ENCODE measurements at places on chromosomes 5 and 9.

DNA sequence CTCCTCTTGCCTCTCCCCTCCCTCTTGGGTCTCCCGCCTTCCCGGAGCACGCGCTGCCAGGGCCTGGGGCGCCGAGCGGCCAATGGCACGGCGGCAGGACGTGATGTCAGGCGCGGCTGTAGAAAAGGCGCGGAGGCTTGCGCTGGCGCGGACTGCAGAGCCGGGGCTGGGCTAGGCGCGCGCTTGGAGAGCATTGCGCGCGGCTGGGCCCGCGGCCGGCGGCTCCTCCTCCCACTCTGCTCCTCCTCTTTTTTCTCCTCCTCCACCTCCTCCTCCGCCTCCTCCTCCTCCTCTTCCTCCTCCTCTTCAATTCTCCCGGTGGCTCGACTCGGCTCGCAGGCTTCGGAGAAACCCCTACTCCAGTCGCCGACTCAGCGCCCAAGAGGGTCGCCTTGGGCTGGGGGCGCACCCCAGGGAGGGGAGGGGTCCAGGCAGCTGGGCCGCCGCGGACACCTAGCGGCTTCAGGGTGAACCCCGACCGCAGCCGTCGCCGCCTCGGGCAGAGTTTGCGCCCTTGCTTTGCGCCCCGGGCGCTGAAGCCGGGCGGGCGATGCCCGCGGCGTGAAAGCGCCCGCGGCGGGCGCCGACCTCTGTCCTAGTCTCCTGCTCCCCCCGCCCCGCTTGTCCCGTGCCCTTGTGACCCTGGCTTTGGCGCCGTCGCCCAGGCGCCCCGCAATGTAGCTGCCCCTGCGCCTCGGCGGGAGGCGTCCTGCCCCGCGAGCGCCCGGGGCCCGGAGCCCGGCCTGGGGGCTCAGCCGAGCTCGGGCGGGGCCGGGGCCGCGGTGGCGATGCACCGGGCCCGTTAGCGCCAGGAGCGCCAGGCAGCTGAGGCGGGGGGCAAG is at the start of gene LHX2:
LHX2 (plus strand) TSS at position 309 of the 842 bp plus-strand sequence. CDS start 581 bp downstream, outside the sequence.
- DNase-seq: peak; percentile 81

GRCh38 chr9:130359819-130360218 is 84.9 kb upstream of the ASS1 start:
- DNase-seq: no peak

DNA sequence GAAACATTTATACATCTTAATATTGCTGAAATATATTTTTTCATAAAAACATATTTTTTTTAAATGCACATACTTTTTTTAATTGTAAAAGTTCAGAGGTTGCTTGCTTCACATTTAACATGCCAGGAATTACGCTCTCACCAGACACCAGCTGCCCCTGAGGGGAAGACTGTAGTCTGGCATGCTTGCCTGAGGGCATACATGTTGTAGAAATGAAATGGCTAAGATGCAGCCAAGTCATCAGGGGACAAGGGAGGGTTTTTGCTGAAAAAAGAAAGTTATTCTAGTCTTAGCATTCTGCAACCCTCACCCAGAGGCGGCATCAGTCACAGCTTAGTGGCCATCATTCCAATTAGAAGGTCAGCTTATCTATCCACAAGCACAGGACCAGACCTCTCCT is 426.7 kb upstream of the FTMT start:
- DNase-seq: no peak

DNA sequence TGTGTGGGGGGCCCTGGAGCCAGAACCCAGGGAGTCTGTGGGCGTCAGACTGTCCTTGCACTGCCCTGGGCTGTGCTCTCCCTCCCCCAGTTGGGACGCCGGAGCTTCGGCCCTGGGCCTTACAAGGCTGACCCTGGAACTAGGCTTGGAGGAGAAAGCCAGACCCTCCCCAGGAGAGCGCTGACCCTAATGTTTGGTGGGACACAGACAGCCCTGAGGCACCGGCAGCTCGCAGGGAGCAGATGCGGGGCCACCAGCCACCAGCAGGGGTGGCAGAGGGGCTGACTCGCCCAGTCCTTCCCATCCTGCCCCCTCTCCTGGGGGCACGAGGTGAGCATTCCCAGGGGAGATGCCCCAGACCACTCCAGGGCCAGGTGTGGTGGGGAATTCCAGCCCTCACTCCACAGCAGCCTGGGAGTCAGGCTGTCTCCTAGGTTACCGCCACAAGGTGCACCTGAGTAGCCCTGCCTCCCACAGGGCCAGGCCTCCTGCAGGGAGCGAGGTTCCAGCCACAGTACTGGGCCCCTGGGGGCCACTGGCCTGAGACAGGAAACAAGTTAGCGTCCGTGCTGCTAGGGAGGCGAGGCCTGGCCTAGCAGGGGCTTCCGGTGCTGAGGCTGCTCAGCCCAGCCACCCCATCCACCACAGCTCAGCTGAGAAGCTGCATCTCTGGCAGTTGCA is 134.6 kb downstream of the OLFM1 start:
- DNase-seq: peak; percentile 46

- no peak for DNase-seq
Observed at GRCh38 chr5:56168066-56168478, 65.1 kb downstream of the ANKRD55 start.

GRCh38 chr5:98917433-98917832 is 11.4 kb downstream of the CHD1 start:
- DNase-seq: no peak

- DNase-seq: no peak
Observed at GRCh38 chr9:6305954-6306563, 22.1 kb upstream of the TPD52L3 start.

DNA sequence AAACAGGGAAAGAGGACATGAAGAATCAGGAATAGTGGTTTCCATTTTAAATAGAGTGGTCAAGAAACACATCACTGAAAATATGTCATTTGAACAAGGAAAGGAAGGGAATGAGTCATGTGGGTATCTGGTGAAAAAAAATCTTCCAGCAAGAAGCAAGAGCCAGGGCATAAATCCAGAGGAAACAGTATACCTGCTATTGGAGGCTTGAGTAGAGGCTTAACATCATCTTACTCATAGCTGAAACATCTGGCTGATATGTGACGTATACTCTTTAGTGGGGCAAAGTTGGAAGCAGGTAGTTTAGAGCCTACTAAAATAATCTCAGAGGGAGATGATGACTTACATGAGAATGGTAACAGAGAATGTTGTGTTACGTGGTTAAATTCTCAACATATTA is 517.2 kb downstream of the CAAP1 start:
- DNase-seq: no peak

DNA sequence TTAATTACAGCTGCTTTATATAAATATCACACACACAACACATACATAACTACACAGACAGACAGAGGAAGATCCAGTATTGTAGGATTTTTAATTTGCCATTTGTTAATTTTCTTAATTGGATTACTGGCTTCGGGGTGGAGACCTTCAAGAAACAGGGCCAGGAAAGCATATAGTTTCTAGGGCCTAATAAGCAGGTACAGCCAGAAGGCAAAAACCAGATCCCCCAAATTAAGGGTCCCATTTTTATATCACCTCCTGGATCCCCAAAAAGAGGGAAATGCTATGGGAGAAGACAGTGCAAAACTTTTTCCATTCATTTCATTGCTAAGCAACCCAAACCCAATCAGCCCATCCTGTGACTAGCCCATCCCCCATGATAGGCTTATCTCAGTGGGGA is 373.3 kb upstream of the FAM174A start:
- DNase-seq: no peak

GRCh38 chr5:34511481-34511880 is 144.6 kb upstream of the RAI14 start:
- no peak for DNase-seq

DNA sequence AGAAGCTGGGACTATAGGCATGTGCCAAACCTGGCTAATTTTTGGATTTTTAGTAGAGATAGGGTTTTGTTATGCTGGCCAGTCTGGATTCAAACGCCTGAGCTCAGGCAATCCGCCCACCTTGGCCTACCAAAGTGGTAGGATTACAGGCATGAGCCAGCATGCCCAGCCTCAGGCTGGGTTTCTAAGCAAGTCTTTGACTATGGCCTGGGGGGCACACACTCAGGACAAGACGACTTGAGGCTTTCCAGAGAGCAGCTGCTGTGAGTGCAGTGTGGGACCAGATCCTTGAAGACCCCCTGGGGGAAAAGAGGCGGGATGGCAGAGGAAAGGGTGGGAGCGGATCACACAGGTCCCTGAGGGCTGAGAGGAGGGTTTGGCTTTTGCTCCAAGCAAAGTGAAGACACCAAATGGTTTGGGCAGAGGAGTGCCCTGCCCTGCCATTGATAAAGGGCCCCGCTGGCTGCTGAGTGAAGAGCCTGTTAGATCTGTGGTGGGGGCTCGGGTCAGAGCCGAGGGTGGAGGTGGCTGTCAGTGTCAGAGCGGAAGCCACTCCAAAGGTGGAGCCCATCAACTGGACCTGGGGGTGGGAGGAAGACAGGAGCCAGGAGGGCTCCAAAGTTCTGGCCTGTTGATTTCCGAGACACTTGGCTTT is 46.8 kb upstream of the FUBP3 start:
- no peak for DNase-seq

- no peak for DNase-seq
Observed at GRCh38 chr5:54739371-54739770, 221.8 kb downstream of the SNX18 start.

DNA sequence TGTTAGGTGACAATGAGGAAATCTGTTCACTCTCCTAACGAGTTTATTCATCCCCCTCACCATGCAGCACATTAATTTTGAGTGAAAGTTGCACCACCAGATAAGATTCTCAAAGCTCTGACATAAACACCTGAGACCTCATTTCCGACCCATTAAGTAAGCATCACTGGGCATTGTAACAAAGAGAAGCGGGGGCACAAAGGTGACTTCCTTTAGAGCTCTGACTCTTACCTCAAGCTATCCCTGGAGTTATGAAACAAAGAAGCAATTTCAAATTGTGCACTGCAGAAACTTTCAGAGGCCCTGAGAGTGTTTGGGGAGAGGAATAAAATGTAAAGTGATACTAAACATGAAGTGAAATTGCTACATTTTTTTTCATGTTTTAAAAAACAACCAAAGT is 29.5 kb downstream of the C5orf15 start:
- no peak for DNase-seq

DNA sequence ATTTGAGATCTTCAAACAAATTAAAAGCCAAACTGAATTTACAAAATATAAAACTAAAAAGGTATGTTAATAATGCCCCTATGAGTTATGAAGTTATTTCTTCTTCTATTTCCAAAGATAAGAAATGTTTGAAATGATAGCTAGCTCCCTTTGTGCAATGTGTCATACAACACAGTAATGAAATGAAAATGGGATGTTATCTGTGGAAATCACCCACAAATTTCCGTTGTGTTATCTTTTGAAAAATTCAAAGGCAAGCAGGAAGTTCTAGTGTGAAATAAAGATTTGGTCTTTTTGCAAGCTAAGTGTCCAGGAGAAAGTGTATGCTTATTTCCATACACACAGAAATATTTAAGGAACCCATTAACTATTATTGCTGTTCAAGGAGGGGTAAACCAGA is 375.3 kb upstream of the PRR16 start:
- no peak for DNase-seq

DNA sequence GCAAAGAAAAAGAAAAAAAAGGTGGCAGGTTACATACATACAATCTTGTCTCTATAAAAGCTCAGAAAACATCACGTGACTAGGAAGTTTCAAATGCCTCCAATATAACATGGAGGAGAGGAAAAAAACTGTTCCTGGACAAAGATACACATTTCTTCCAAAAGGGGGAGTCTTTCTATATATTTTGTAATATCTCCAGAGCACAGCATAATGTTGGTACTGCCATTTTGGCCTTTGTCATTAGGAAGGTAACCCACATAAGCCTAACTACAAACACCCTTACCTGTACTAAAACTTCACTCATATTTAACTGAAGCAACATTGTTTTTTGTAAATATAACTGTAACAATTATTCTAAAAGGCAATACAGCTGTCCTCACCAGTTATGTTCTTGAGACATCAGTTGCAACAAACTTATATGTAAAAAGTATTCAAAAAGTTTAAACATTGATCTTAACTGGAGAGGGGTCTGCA is 1.2 kb upstream of the BTF3 start:
- no peak for DNase-seq

DNA sequence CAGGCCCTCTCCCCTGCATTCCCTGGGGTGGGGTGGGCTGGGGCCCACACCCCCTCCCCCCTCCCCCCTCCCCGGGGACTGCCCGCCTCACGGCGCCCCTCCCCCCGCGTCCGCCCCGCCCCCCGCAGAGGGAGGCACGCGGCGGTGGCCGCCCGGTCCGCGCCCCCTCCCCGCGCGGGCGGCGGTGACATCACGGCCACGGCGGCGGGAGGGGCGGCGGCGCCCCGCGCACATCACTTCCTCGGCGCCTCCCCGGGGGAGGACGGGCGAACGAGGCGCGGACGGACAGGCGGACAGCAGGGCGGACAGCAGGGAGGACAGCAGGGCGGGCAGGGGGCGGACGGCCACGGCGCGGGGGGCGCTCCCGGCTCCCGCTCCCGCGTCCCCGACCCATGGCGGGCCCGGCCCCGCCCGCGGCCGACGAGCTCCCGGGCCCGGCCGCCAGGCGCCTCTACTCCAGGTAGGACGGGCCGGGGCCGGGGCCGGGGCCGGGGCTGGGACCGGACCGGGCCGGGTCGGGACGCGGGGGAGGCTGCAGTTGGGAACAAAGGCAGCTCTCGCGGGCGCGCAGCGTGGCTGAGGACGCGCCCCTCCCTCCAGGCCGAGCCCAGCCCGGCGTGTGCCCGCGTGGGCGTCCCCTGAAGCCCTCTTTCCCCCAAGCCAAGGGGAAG is at the start of gene GPSM1:
GPSM1 (plus strand) TSS at position 236 of the 671 bp plus-strand sequence; CDS start at position 393, 157 bp downstream.
- no peak for DNase-seq

- peak; percentile 12 for DNase-seq
Observed at GRCh38 chr5:172417983-172418630, 36.2 kb downstream of the SH3PXD2B start.

DNA sequence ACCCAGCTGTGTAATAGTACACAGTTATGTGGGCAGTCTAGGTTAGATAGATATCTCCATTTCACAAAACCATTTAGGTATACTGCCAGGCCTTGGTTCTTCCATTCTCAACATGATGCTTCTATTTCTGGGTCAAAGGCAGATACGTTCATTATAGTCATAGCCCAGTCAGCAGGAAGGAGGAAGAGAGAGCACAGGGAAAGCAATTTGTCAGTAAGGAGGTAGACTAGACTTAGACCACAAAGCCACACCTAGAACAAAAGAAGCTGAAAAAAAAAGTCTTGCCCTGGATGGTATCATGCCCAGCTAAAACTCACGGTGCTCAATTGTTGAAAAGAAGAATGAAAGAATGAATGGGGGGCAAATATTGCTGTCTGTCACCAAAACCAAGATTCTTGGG is 7.6 kb downstream of the INVS start:
- no peak for DNase-seq

DNA sequence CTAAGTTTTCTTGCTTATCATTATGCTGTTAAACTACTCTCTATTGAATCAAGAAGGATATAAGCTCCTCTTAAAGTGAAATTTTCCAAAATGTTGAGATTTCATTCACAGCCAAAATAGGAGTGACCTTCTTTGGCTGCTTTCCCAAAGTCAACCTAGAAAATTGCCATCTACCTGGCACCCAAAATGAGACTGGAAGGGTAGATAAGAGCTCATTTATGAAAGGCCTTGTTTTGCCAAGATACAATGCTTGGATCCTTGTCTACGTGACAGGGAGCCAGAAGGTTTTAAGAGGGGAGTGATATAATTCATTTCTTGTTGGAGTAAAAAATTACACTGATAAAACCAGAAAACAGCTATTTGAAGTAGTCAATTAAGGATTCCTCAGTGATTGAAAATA is 287.1 kb downstream of the IZUMO3 start:
- no peak for DNase-seq
